CD14-positive monocyte (primary cell): ENCODE measurements at places on chromosomes 6 and 20. TPM values are rescaled to one million over a fixed set of nuclear protein-coding genes. Genes with fewer than 3 reads are reported as not detected.

Gene MAP3K4
- 3.2 TPM for polyA plus RNA-seq

Gene CLIC5
- not detected in 2 replicates for polyA plus RNA-seq

Gene COL21A1
- polyA plus RNA-seq, result not detected

Gene PRDM1
- 3.6 and 14.9 TPM in 2 replicates for polyA plus RNA-seq

Gene DOK5
- polyA plus RNA-seq, result not detected

Gene CCN6
- not detected for polyA plus RNA-seq
